ENCODE measurements at places on chromosomes 11 and 22.

DNA sequence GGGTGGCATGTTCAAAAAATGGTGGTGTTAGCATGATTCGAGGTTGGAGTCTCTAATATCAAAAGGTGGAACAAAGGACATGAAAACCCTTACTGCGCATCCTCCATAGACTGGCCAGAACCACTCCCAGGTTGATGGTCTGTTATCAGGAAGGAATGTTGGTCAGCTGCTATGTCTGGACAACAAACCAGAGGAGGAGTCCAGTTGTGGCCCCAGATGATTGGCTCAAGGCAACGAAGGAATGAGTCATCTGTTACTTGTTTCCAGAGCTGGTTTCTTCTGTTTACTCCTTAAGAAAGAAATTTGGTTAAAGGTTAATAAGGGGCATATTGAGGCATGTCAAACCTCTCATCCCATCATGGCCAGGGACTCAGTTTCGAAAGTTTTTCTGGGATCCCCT is 56.8 kb upstream of the GRIA4 start:
- DNase-seq = no peak

DNA sequence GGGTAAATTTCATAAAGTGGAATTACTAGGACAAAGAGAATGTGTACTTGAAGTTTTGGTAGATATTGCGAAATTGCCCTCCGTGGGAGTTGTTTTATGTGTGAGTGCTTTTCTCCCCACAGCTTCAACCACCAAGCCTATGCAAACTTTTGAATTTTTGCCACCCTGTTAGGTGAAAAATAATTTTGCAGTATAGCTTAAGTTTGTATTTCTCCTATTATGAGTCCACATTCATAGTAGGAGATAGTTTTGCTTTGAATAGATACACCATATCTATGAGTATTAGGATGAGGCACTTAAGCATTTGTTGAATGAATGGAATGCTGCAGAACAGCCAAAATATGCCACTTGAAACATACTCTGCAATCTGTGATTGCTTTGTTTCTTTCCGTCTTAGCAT is 43.6 kb downstream of the UVRAG start:
- peak; percentile 23 for DNase-seq

- DNase-seq = peak; percentile 79
Observed at GRCh38 chr11:66388780-66389386, 17.3 kb upstream of the SLC29A2 start.

DNA sequence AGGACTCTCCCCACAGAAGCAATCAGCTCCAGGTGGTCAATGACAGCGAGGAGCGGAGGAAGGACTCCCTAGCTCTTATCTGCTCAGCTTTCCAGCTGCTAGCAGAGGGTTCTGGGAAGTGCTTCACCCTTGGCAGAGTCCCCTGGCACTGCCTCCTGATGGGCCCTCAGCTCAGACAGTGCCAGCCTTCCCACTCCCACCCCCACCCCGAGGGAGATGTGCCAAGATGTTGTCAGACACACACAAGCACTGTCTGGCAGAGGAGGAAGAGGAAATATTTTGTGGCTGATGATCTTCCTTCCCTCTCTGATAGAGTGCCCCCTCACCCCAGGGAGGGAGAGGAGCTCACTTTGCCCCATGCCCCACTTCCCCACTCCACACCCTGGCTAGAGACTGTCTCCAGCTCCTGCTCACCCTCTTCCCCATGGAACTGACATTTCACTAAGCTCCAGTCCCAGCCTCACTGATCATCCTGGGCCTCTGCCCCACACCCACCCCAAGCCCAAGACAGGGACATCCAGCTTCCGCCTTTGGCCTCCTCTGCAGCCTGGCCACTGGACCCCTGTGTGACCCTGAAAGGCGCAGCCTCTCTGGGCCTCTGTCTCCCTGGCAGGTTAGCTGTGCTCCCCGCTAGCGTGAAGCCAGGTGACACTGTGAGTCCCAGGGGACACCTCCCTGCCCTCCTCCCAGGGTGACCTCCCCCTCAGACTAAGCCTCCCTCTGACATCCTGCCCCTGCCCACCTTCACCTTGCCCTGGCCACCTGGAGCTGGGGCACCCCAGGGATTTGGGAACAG is 44.5 kb downstream of the SLCO2B1 start:
- DNase-seq = peak; percentile 9

- DNase-seq = peak; percentile 69
Observed at GRCh38 chr11:31487848-31488247, 21.6 kb downstream of the IMMP1L start.

DNA sequence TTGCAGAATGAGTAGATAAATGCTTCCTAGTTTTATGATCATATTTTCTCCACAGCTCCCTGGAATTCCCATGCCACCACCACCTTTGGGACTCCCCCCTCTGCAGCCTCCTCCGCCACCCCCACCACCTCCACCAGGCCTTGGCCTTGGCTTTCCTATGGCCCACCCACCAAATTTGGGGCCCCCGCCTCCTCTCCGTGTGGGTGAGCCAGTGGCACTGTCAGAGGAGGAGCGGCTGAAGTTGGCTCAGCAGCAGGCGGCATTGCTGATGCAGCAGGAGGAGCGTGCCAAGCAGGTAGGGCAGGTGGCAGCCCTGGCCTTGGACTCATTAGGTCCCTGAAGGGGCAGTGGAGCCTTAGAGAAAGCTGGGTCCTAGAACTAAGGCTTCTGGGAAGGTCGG is 2.9 kb downstream of the SF3B2 start:
- no peak for DNase-seq

DNA sequence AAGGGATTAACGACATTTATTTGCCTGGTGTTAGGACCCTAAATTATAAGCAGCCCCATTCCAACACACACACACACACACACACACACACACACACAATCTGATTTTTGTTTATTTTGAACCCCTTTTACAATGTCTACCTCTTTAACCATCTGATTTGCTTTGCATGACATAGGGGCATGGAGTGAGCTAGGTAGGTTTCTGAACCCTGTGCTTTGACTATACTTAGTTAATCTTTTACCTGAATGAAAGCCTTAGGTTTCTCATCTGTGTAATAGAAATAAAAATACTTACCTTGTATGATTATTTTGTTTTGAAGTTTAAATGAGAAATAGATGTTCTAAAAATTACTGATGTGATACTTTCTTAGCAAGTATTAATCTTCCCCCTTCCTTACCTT is 94.7 kb upstream of the FOLH1 start:
- no peak for DNase-seq

GRCh38 chr22:32103658-32104315 is 55.3 kb downstream of the C22orf42 start:
- peak; percentile 9 for DNase-seq

DNA sequence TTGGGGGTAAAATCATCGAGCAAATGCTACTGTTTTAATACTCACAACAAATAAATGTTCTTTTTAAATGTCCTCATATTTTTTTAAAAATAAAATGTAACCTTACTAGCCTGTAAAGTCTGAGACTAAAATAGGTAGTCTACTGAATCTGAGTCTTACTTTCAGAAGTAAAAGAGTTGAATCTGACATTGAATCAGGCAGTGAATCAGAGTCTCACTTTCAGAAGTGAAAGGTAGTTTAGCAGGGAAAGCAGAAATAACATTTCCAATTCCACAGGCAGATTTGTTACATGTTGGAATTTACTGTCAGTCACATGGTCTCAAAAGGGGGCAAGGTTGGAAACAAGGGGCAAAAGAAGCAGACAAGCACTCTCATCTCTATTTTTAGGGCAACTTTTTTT is 143.0 kb downstream of the ELP4 start:
- no peak for DNase-seq

- no peak for DNase-seq
Observed at GRCh38 chr11:6232899-6233298, 1.5 kb downstream of the FHIP1B start.

GRCh38 chr22:41523464-41524221 is 20.6 kb downstream of the POLR3H start:
- no peak for DNase-seq

GRCh38 chr11:130295657-130296056 is 19.1 kb downstream of the ZBTB44 start:
- DNase-seq = no peak

GRCh38 chr11:1651411-1651980 is 21.9 kb downstream of the KRTAP5-5 start:
- no peak for DNase-seq

DNA sequence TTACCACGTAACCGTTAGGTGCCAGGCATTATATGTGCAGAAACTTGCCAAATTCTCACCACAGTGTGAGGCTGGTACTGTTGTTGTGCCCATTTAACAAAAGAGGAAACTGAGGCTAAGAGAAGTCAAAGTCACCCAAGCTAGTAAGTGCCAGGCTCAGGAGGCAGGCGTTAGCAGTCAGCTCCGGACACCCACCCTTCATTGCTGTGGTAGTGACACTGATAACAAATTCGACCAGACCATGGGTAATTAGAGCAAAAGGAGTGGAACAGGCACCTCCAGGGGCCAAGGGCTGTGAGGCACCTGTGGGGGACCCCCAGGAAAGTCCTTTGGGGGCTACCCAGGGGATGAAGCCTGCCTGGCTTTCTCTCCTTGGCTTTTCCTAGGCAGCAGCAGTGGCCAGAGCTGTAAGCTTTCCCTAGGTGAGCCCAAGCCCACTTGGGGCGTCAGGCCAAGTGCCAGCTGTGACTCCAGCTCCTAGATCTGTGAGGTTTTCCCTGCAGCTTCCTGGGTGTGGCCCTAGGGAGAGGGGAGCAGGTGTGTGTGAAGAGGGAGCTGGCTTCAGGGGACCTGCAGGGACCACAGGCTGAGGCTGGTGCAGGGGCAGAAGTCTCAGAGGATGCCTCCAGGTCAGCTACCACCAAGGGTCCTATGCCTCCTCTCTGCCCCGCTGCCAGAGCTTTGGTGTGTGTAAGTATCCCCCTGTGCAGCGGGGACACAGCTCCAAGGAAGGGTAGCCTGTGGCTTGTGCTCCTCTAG is 19.7 kb upstream of the ALX4 start:
- DNase-seq = no peak

GRCh38 chr11:71103266-71103665 is 149.1 kb downstream of the SHANK2 start:
- DNase-seq = no peak

GRCh38 chr11:112364962-112365481 is 104.4 kb upstream of the PLET1 start:
- no peak for DNase-seq

DNA sequence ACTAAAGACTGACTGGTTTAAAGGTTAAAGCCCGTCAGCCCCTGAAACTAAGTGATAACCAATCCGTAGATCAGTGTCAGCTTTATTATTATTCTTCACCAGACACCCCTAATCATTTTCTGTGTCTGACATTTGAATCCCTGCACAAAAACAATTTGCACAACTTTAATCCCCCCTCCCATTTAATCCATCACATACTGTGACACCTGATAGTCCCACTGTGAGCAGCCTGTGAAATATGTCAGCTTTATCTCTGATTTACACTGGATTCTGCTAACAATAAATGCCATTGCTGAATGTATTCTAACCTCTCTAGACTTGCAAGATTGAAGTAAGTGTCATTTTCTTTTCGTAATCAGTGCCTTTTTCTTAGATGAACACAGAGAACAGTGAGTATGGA is 2089.0 kb upstream of the RAG2 start:
- no peak for DNase-seq

GRCh38 chr11:47915783-47916182 is 64.6 kb upstream of the PTPRJ start:
- no peak for DNase-seq

DNA sequence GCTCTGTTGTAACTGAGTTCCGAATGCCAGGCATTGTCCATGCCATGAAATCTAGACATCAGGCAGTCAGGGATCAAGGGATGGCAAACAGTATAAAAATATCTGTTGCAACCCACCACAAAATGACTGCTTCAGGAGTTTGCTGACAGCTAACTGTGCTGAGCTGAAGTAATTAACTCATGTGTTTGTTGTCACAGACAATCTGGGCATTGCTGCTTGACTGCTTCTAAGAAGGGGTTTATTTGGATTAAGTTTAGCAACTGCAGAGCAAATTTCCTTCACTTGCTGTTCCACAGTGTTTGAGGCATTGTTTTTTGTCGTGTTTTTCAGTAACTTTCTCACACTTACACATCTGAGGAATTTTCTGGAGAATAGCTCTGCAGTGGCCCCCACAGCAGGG is 30.4 kb downstream of the BSX start:
- no peak for DNase-seq

DNA sequence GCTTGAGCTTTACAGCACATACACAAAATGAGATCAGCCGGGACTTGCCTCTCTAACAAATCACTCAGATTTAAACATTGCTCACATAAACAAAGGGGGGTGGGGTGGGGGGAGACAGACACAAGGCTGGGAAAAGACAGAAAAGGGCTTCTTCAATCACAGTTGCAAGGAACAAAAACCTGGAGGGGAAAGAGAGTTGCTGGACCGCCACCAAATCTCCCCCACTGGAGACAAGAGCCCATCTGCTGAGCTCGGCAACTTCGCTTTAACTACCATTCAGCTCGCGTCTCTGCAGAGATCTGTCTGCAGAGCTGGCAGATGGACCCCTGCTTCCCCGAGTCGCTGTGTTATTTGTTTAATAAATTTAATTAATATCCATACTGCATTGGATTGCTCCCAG is 165.0 kb downstream of the RCN1 start:
- no peak for DNase-seq

DNA sequence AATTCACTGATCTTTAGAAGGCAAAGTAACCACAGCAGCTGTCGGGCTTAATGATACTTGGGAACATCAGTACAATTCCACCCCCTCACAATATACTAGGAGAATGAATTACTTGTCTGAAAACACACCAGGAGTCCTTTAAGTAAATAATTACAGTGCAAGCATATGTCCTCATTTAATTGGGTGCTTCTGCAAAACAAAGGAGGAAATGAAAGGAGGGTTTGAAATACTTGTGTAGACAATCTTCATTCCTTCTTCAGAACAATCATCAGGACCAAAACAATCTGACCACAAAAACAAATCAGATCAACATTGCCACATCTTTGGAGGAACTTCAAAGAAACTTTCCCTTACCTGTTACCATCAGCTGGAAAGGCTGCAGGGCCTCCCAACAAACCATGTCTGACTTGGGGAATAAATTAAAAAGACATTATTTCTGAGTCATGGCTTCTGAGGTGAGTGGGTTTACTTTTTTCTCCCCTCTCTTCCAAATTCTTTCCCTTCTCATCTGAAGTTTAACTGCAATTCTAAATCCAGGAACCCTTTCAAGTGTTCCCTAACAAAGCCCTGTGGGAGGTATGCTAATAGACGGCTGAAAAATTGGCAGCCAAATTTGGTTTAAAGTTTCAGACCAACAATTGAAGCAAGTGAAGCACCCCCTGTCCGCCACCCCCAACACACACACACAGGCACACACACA is 12.5 kb upstream of the CCDC117 start:
- DNase-seq = no peak

- DNase-seq = no peak
Observed at GRCh38 chr11:106727256-106727655, 291.0 kb downstream of the GUCY1A2 start.

- DNase-seq = peak; percentile 53
Observed at GRCh38 chr11:66478729-66479393, 1.4 kb upstream of the DPP3 start.

GRCh38 chr11:48074425-48075181 is 94.2 kb downstream of the PTPRJ start:
- no peak for DNase-seq

- no peak for DNase-seq
Observed at GRCh38 chr11:8800520-8801110, 110.4 kb upstream of the AKIP1 start.

Data from KBM-7 (cell line).